ENCODE measurements at places on chromosomes 11 and 22.

GRCh38 chr11:134625151-134625550 lies 213.1 kb upstream of the B3GAT1 start:
- no peak for DNase-seq

- DNase-seq, result no peak
Measured at GRCh38 chr11:120035756-120036155, 102.2 kb downstream of the TRIM29 start.

DNA sequence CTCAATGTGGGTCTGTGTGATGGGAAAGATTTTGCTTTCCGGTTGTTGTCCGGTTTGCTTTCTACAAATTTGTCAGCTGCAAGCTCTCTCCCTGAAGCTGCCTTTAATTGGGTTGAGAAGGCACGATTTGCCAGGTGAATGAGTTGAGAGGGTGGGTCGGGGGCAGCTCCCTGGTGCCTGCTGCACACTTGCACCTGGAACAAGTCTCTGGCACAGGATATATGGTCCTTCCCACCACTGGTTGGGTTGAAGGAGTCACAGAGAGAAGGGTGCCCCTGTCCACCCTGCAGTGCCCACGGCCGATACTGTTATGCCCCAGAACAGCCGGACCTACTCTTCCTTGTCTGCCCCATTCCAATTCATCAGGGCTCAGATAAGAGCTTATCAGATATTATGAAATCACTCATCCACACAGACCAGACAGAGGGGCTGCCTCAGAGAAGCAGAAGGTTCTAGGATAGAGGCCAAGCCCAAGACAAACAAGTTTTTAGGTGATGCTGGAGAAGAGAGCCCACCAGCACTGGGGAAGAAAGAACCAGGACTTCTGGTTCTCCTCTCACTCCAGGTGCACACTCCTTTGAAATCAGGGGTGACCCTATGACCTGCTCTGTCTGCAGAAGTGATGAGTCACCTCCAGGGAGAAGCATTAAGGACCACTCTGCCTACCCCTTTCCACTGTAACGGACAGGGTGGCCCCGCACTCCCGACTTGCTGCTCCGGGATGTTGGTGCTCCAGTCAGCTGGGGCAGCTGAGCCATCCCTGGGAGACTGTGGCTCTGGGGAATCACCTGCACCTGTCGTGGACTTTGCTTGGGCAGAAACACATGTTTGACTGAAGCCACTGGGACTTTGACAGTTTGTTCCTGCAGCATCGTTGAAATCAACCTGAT lies 45.3 kb downstream of the RTL6 start:
- DNase-seq, result no peak

- DNase-seq, result no peak
Measured at GRCh38 chr11:78060533-78060932, 3.1 kb upstream of the THRSP start.

DNA sequence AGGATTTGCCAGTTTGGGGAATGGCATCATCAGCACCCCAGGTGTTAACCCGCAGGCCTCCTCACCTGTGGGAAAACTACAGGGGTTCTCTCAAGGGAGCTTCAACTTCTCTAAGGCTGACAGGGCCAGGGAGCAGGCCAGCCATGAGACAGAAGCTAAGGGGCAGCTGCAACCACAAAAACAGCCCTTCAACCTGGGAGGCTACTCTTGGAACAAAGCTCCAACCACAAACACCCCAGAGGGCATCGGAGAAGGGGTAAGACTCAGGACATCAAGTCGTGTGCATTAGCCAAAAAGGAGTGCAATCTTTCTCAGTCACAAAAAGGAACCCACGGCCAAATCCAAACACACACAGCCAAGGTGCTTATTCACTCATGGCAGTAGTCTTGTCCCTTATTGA lies 103.0 kb downstream of the PLEKHA7 start:
- no peak for DNase-seq

DNA sequence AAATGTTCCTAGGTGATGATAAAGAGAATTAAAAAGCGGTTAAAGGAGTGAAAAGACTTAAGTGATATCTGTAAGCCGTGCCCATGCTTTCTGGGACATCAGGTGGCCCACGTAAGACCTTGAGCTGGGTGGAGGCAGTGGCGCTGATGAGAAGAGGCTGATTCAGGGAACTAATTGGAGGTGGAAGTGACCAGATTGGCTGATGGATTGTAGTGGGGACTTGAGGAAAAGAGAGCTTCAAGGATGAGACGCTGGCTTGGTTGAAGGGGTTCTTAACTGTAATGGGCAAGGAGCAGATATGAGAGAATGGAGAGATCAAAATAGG lies 69.1 kb upstream of the EP300 start:
- no peak for DNase-seq

All from amniotic epithelial cell (primary cell).